PC-9 (cell line): ENCODE measurements at places on chromosomes 1 and 21.

GRCh38 chr1:16076031-16076864, 2.8 kb upstream of the FAM131C start:
- DNase-seq: peak; percentile 68

DNA sequence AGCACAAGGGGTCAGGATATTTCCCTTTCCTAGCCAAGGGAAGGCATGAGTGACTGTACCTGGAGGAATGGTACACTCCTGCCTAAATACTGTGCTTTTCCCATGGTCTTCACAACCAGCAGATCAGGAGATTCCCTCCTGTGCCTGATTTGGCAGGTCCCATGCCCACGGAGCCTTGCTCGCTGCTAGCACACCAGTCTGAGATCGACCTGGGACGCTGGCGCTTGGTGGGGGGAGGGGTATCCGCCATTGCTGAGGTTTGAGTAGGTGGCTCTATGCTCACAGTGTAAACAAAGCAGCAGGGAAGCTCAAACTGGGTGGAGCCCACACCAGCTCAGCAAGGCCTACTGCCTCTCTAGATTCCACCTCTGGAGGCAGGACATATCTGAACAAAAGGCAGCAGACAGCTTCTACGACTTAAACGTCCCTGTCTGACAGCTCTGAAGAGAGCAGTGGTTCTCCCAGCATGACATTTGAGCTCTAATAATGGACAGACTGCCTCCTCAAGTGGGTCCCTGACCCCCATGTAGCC, 486.0 kb upstream of the CHRM3 start:
- no peak for DNase-seq

DNA sequence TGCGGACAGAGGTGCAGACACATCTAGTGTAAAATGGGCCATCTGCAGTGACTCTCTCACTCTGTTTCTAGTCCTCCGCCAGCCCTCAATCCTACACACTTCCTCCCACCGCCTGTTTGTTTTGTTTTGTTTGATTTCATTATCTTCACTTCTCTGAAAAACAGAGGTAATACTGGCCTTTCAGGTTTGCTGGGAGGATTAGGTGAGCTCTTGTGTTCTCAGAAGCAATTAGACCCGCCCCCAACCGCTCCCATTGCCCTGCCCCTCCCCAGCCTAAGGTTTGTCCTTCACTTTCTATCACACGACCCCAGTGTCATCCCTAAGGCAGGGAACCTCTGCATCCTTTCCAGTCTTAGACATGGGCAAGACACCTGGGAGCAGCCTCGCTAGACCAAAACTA, 43.2 kb upstream of the TACSTD2 start:
- DNase-seq: peak; percentile 75

GRCh38 chr1:156667610-156667967, 9.6 kb downstream of the NES start:
- DNase-seq: no peak

DNA sequence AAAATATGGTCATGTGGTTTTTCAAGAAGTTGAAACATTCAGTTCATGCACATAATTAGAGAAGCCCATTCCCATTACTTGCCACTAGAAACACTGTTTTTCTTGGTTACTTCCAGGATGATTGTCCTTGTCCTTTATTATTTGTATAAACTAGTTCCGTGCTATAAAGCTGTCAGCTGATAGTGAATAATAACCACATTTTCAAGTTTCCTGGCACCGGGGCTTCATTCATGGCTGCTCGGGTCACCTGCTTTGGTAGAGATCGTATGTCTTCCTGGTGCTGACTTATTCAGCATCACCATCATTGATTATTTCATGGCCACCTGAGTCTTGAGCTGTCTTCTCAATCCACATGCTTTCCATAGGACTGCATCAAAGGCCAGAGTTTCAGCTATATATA, 62.9 kb upstream of the ZNF326 start:
- no peak for DNase-seq

GRCh38 chr1:224533517-224533916, 82.6 kb upstream of the CNIH3 start:
- DNase-seq: no peak

DNA sequence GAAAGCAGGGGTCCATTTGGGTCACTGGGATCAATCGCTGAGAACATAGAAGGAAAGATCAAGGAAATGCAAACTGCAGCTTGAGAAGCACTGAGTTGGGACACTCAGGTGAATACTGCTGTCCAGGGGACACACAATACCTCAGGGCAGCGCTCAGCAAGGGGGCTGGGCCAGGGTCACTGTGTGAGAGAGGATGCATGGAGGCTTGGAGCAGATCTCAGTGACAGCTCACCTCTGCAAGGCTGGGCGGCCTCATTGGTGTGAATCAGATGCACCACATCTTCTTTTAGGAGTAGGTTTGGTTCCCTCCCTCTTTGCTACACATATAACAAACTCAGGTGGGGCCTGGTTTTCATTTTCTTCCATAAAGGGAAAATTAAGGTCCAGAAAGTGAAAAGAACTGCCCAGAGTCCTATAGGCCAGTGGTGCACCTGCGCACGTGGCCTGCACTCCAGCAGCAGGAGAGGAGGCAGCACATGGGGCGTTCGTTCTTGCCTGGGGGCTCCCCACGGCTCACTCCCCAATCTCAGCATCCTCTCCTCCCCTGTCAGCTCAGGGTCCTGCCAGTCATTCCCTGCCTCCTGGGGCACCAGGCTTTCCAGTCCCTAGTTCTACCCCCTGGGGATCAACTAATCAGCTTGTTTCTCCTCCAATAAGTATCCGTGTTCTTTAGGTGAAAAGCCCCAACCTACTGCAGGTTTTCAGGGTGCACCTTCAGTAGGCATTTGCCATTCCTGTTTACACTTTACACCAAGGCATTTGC, 1.5 kb downstream of the A3GALT2 start:
- no peak for DNase-seq
